Astrocyte of the hippocampus (primary cell): ENCODE measurements at places on chromosomes 13 and 19.

DNA sequence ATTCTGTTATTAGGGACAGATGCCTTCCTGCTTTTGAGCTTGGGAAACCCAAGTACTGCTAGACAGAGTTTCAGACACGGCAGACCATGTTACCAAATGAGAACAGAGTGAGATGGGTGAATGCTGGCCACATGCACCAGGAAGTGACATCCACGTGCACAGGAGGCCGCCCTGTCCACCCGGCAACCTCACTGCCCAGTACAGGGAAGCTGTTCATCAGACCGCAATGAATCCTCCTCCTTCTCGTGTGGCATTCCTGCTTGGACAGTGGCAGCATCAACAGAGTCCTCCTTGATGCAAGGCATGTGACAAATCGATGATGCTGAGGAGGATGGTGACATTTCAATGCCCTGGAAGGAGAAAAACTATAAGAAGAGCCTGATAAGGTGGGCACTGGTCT lies 191.0 kb upstream of the SOX1 start:
- DNase-seq: no peak

DNA sequence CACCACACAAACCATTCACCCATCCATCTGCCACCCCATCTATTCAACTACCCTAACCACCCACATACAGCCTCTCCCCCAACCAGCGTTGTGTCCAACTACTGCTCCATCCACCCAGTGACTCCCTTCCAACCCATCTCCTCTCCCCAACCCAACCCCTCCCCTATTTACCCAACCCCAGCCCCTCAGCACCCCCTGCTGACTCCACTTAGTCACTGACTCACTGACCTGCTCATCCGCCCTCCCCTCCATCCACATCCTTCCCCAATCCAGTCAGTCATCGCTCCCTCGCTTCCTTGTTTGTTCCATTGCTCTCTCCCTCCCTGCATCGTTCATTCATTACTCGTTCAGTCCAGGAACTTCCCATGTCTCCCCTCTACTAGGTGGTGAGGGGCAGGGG lies 39.2 kb downstream of the KCNC3 start:
- DNase-seq: no peak

DNA sequence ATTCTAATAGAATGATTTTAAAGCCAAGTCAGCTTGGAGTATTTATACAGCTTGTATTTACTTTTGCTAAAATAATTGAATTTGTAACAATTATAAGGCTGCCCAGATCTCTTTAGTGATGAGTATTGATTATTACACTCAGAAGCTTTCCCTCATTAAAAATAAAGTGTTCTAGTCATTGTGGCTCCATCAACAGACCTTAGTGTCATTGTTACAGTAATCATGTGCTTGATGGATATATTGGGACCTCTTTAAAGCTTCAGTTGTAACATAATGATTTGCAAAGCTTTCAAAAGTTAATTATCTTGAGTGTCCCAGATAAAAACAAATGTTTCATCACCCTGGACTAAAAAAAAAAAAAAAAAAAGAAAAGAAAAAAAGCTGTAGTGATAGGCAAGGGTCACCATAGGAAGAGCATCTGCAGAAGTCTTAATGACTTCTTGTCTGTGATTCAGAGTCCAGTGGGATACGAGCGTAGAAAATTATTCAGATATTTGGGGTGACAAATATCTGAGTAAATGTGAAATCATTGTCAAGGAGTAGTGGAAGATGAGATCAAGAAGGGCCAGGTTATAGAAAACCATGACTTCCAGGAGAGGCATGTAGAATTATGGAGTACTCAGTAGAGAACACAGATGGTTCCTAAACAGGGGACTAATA lies 369.6 kb downstream of the DCT start:
- no peak for DNase-seq

- no peak for DNase-seq
These were observed 3.7 kb downstream of the CEACAM16 start for GRCh38 chr19:44702551-44703176.

DNA sequence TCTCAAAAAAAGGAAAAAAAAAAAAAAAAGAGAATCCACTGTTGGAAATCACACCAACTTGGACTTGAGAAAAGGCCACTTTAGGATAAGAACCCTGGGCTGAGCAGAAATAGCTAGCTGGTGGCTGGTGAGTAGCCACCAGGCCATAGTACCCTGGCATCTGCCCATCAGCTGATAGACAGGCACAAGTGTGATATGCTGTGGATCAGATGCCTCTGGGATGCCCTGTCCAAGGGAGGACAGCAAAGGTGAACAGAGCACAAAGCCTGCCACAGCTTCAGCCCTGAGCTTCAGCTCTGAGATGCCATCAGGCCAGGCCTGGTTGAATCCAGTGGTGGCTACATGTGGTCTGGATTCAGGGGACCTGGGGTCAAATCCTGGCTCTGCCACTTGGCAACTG lies 8.7 kb downstream of the SIRT2 start:
- no peak for DNase-seq

DNA sequence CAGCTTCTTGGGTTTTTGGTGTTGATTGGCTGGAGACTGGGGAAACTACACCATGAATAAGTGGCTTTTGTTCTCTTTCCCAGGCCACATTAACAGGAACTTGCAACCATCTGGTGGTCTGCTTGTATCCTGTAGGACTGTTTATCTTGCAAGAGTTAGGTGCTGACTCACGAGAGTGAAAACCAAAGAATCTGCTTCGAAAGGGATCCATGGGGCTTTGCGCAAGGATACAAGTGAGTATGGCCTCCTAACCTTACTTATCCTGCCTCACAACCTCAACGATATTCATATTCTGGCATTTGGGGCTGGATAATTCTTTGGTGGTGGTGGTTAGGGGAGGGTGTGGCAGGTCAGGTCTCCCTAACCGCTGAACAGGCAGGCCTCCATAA lies 4.7 kb upstream of the SIGLECL1 start:
- DNase-seq: no peak
